IgD-negative memory B cell (primary cell): ENCODE measurements at places on chromosomes 3 and 15. TPM values are rescaled to one million over a fixed set of nuclear protein-coding genes. Genes with fewer than 3 reads are reported as not detected.

Gene JMJD7
- 15.6 TPM for polyA plus RNA-seq

Gene MCF2L2
- polyA plus RNA-seq: 0.15 TPM

Gene IP6K1
- 28.7 TPM for polyA plus RNA-seq

Gene GOLGA8O
- not detected for polyA plus RNA-seq

Gene TRIM59
- polyA plus RNA-seq: 21.6 TPM

Gene HRG
- not detected for polyA plus RNA-seq

Gene TRPM1
- not detected for polyA plus RNA-seq

Gene GRAMD2A
- not detected for polyA plus RNA-seq

Gene GOLGA6L9
- 0.60 TPM for polyA plus RNA-seq

Gene TICRR
- not detected for polyA plus RNA-seq

Gene PARP15
- 16.6 TPM for polyA plus RNA-seq

Gene NOX5
- polyA plus RNA-seq: not detected

Gene SCAANT1
- polyA plus RNA-seq: not detected

Gene SATB1
- polyA plus RNA-seq: 11.5 TPM

Gene PDE8A
- polyA plus RNA-seq: 3.3 TPM

Gene GABRR3
- not detected for polyA plus RNA-seq

Gene HACD2
- 23.9 TPM for polyA plus RNA-seq

Gene PYGO1
- not detected for polyA plus RNA-seq

Gene ANKUB1
- not detected for polyA plus RNA-seq

Gene UROC1
- polyA plus RNA-seq: not detected

Gene FANCD2OS
- not detected for polyA plus RNA-seq

Gene FBXO40
- polyA plus RNA-seq: 0.18 TPM

Gene PARP14
- polyA plus RNA-seq: 22.6 TPM

Gene GPR160
- polyA plus RNA-seq: 40.9 TPM

Gene TMEM207
- polyA plus RNA-seq: not detected

Gene TMEM202
- not detected for polyA plus RNA-seq

Gene BDH1
- polyA plus RNA-seq: 19.0 TPM

Gene U2SURP
- 114 TPM for polyA plus RNA-seq

Gene PAQR9
- not detected for polyA plus RNA-seq

Gene ACKR2
- polyA plus RNA-seq: not detected

Gene GALNT15
- polyA plus RNA-seq: not detected

Gene GOLGA8T
- polyA plus RNA-seq: not detected

Gene XYLB
- 0.28 TPM for polyA plus RNA-seq

Gene RETNLB
- polyA plus RNA-seq: not detected

Gene ACTC1
- polyA plus RNA-seq: not detected

Gene AP3B2
- polyA plus RNA-seq: 0.35 TPM

Gene TPRG1
- polyA plus RNA-seq: not detected

Gene IL17RB
- polyA plus RNA-seq: 0.48 TPM

Gene SOX14
- polyA plus RNA-seq: not detected

Gene ERC2
- not detected for polyA plus RNA-seq

Gene RTP3
- polyA plus RNA-seq: not detected

Gene ALDH1A3
- polyA plus RNA-seq: not detected

Gene CX3CR1
- 10.3 TPM for polyA plus RNA-seq

Gene A4GNT
- not detected for polyA plus RNA-seq
